ENCODE measurements at places on chromosomes 11 and 22.

DNA sequence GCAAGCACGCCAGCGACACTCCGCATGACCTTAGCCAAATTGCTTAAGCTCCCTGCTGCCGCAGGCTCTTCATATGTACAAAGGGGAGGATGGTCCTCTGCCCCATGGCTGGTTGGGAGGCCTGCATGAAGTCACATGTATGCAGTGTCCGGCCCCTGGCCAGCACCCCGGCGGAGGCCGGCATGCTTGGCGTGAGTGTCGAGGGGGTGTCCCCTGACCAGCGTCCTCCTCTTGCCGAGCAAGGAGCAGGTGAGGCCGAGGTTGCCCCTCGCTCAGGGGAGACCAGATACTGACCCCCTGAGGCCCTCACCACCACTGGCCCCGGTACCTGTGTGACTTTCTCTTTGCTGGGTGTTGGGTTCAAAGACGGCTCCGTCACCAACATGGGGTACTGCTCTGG lies 50.2 kb downstream of the DHCR7 start:
- DNase-seq: no peak

- DNase-seq: no peak
Observed at GRCh38 chr11:35106595-35106994, 32.4 kb upstream of the CD44 start.

- no peak for DNase-seq
Observed at GRCh38 chr22:17804331-17805080, 30.2 kb upstream of the BID start.

- DNase-seq: no peak
Observed at GRCh38 chr11:65311170-65311678, 3.4 kb upstream of the CDC42EP2 start.

- no peak for DNase-seq
Observed at GRCh38 chr11:131691181-131692041, 321.0 kb downstream of the NTM start.

- no peak for DNase-seq
Observed at GRCh38 chr11:64710418-64711137, 12.4 kb downstream of the NRXN2 start.

DNA sequence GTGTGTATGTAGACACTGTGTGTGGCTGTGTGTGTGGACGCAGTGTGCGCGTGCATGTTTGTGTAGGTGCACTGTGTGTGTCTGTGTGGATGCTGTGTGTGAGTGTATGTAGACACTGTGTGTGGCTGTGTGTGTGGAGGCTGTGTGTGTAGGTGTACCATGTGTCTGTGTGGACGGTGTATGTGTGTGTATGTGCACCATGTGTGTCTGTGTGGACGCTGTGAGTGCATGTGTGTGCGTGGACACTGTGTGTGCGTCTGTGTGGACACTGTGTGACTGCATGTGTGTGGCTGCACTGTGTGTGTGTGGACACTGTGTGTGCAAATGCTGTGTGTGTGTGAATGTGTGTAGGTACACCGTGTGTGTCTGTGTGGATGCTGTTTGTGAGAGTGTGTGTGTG lies 10.3 kb downstream of the TRPM5 start:
- DNase-seq: no peak

GRCh38 chr11:77038825-77039326 lies 4.7 kb downstream of the B3GNT6 start:
- no peak for DNase-seq

- DNase-seq: no peak
Observed at GRCh38 chr11:93525601-93526345, 17.4 kb downstream of the SMCO4 start.

Measured in activated naive CD8-positive, alpha-beta T cell treated with anti-CD3 and anti-CD28 coated beads, Interleukin-2, amount 50 U/mL, for 16 hours (primary cell).